ENCODE measurements at places on chromosomes 13 and 19.

DNA sequence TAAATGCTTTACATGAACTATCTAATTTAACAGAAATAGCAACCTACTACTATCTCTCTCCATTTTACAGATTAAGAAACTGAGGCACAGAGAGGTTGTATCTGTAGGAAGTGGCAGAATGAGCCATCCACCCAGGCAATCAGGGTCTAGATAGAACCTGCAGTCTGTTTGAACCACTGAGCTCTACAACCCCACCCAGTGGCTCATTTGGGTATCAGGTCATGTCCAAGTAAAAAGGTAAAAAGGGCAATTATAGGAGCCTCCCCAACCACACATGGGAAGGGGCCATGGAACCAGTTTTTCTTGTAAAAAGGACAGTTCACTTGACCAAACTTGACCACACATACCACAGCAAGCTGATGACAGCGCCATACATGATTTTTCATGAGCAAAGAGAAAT, 92.9 kb upstream of the SGCG start:
- H3K27ac ChIP-seq = no peak overlapping the region
- DNase-seq = no peak
- H3K4me1 ChIP-seq = no peaks in the 10 kb centered on the region
- no peaks in the 10 kb centered on the region for H3K36me3 ChIP-seq

DNA sequence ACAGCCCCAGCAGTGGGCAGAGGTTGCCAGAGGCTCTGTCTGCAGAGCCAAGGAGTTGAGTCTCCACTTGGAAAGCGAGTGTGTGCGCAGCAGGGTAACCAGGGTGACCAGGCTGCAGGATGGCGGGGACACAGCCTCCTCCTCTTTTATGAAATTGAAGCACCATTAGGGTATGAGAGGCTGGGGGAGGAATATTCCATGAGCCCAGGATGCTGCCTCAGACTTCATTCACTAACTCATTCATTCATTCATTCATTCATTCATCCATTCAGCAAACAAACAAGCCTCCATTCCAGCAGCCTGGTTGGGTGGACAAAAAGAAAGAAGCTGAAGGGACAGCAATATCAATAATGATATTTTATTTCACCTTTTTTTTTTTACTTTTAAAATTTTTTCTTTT, 6.6 kb upstream of the LMTK3 start:
- no peak overlapping the region for H3K4me3 ChIP-seq
- no peaks in the 10 kb centered on the region for H3K36me3 ChIP-seq
- H3K27me3 ChIP-seq = peaks cover 4% of the 10 kb centered on the region
- H3K27ac ChIP-seq = no peak overlapping the region
- no peak for DNase-seq

- H3K4me1 ChIP-seq = no peaks in the 10 kb centered on the region
- DNase-seq = no peak
- no peaks in the 10 kb centered on the region for H3K27me3 ChIP-seq
Measured at GRCh38 chr13:38538422-38538821, 148.5 kb upstream of the FREM2 start.

DNA sequence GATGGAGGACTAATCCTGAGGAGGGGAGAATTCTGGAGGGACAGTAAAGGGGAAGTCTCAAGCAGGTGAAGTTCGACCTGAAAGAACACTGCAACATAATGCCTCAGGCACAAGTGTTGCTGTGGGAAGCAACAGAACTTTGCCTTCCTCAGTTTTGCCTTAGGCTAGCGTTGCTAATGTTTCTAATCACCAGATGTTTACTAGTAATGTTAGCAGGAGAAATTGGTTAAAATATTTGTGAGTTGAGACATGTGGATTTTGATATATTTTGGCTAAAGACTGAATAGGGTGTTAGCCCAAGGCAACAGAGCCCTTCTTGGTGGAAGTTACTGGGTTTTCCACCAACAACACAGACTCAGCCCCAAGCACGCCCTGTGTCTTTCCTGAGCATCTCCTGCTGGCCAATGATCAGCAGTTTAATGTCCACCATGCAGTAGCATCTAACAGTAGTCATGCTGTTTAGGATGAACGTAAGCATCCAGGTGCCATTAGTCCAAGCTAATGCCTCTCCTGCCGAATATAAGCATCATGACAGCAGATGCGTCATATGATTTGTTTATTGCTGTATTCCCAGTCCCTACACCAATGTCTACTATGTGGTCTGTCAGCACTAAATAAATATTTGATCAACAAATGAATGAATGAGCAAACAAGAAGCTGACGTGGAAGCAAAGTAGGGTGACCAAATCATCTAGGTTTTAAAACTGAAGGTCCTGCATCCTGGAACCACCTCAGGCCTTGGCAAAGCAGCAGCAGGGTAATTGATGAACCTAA, 511.9 kb upstream of the HTR2A start:
- H3K27me3 ChIP-seq = no peaks in the 10 kb centered on the region
- H3K36me3 ChIP-seq = no peaks in the 10 kb centered on the region
- no peak overlapping the region for H3K4me3 ChIP-seq
- no peak overlapping the region for H3K27ac ChIP-seq
- no peaks in the 10 kb centered on the region for H3K4me1 ChIP-seq

DNA sequence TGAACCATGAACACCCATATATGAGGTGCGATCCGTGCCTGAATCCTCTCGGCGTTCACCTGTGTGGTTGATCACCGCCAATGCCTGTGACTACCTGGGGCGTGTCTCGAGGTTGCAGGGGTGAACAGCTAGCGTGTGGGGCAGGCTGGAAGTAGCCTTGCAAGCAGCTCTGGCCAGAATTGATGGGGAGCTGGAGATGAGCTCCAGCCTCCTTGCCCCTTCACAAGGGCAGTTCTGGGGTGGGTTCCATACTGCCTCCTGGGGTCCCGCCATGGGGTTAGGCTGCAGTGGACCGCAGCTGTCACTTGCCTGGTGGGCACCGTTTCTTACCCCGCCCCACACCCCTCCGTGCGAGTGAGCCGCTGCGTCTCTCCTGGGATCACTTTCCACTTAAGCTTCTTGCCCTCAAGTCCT, 154.5 kb upstream of the SOX1 start:
- no peak for DNase-seq
- H3K27ac ChIP-seq = no peak overlapping the region
- H3K4me1 ChIP-seq = no peaks in the 10 kb centered on the region
- H3K27me3 ChIP-seq = peaks cover 16% of the 10 kb centered on the region

Data from lung (tissue), 17 donors.